Stimulated activated CD8-positive, alpha-beta memory T cell treated with anti-CD3 and anti-CD28 coated beads, Interleukin-15, amount 100 ng/mL, for 48 hours (primary cell): ENCODE measurements at places on chromosomes 1 and 21.

- no peak for DNase-seq
Observed at GRCh38 chr1:222539951-222540597, 7.8 kb downstream of the HHIPL2 start.

DNA sequence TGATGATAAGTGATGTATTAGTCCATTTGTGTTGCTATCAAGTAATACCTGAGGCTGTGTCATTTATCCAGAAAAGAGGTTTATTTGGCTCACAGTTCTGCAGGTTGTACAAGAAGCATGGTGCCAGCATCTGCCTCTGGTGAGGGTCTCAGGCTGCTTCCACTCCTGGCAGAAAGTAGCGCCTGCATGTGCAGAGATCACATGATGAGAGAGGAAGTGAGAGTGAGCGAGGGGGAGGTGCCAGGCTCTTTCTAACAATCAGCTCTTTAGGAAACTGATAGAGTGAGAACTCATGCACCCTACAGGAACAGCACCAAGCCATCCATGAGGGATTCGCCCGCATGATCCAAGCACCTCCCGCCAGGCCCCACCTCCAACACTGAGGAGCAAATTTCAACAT is 2.2 kb upstream of the FHAD1 start:
- no peak for DNase-seq

DNA sequence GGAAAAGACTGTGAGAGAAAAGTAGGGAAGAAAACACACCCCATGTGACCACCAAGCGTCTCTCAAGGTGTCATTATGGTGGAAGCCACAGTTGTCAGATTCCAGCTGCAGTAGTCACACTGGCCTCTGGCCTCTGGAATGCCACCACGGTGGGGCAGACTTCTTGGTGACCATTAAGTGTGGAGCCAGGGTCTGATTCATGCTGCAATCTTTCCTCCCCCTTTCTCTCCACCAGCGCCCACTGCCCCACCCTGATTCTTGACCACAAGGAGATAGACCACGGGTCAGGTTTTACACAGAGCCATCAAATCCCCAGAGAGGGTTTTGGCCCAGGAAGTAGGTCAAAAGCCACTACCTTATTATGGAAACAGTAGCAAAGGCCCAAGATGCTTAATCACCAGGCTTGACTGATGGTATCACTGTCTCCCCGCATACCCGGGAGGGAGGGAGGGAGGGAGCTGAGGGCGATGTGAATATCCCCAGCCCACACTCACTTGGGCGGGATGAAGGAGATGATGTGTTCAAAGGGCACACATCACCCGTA is 52.7 kb upstream of the GRHL3 start:
- no peak for DNase-seq

GRCh38 chr1:30414086-30414850 is 309.1 kb downstream of the MATN1 start:
- DNase-seq: no peak

DNA sequence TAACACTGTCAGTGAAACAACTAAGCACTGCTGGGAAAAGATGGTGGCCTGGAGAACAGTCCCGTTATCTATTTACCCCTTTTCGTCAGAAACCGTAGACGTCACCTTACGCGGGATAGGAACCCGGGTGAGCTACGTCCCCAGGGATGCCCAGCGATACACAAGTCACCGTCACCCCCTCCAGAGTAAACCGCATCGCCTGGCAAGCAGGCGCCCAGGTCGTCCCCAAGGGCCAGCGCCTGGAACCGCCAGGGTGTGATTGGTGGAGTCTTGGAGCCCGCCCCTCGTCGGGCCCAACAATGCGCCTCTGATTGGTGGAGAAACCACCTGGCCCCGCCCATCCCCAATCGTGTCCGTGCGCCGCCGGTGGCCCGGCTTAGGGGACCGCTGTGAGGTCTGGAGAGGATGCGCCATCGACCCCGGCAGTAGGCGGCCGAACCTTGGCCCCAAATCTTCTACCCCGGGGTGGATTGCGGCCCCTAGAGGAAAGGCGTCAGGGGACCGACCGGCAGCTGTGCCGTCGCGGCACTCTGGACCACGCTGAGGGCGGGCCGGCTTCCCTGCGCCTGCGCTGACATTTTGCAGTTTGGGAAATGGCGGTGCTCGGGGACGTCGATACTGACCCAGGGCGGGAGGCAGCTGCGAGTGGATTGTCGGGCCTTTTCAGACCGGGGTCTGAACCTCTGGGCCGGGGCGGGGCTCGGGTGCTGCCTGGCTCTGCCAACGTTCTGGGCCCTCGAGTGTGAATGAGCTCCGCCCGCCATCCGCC is 34.4 kb downstream of the SLC2A1 start:
- DNase-seq: peak; percentile 85

DNA sequence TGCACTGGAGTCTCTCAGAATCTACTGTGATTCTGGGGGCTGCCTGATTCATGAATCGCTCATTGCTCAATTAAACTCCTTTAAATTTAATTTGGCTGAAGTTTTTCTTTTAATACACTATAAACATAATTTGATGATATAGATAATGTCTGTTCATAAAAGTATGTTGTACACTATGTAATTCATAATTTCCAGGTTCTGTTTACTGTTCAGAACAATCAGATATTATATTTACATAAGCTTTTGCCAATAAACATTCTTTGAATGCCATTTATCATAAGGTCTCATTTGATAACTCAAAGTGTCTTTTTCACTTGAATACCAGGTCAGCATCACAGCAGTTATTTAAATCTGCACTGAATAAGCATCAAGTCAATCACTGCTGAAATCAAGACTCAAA is 39.6 kb downstream of the PIGK start:
- no peak for DNase-seq

DNA sequence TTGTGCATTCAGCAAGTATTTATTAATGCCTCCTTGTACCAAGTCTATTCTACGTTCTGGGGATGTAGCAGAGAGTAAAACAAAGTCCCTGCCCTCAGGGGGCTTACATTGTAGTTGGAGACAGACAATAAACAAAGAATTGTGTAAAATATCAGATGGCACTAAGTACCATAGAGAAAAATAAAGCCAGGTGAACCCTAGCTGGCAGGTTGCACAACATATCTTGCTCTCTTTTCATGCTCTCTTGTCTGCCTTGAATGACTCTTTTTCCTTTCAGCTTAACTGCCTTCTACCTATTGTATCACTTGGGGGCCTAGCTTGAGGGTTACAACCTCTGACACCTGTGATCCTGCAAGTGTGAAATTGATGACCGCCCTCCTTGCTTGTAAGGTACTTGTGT is 20.7 kb upstream of the FASLG start:
- DNase-seq: no peak

GRCh38 chr1:167477986-167478385 is 40.3 kb downstream of the CD247 start:
- DNase-seq: no peak

DNA sequence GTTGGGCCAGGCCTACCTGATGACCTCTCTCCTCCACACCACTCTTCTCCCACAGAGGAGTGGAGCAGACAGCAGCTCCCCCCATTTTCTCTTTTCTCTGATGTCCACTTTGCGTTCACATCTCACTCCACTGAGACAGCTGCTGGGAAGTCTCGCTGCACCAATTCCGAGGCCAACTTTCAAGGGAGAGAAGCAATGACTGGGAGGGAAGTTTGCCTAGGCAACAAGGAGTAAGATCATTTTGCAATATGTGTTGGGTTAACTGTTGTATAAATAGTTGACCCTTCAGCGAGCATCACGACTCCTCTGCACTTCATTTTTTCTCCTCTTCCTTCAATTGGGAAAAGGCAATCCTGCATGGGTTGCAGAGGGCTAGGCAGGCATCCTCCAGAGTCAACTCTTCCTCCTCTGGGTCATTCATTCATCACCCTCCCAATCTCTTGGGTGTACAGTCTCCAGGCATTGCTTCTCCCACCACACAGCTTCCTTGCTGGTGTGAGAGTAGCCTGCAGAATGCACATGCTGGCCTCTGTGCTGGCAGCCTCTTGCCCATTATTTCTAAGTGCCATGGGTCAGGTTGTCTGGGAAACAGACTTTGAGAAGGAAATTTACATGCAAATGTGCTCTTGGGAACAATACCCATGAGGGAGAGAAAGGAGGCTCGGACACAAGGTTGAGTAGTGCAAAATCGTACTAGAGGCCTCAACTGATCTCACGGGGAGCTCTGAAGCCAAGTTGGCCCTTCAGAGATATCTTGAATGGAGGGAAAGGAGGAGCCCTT is 75.8 kb upstream of the BCAR3 start:
- DNase-seq: no peak

DNA sequence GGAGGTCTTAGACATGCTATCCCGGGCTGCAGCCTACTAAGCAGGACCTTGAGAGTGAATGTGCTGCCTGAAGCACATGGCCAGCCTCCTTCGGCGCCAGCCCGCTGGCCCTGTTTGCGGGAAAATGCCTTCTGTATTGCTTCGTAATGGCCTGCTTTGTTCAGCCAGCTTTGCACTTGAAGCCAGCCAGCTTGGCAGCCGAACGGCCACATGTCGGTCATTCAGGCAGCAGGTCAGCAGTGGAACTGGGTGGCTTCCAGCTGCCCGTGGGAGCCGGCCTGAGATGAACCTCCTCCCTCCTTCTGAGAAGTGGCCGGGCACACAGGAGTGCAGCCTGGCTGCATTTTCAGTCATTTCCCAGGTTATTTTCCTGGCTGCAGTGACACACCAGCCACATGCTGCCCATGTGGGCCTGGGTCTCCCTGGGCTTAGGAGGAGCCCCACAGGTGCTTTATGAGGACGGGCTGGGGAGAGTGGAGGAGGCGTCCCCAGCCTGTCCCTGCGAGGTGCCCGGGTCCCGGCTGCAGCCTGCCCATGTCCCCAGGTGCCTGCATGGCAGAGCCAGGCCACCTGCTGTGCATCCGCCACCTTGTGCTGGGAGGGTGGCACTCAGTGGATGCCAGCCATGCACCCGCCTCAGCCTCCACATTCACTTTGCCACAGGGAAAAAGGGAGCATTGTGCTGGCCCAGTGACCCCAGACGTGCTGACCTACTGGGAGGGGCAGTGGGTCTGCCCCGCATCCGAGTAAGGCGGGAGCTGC is 103.5 kb downstream of the SIK1 start:
- DNase-seq: no peak

DNA sequence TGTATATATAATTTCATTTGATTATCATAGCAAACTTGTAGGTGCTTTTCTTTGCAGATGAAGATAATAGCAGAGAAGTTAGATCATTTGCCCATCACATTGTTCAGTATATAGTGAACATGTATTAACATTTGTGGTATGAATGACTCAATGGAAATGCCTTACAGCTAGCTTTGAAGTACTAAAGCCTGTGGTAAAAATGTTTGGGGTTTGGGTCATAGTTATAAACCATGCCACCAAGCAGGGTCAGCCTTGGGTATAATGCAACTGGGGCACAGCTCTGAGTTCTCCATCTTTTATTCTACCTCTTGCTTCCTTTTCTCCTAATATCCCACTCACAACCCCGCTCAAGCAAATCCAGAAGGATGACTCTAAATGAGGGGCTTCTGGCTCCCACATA is 141.6 kb downstream of the KCNT2 start:
- DNase-seq: no peak

DNA sequence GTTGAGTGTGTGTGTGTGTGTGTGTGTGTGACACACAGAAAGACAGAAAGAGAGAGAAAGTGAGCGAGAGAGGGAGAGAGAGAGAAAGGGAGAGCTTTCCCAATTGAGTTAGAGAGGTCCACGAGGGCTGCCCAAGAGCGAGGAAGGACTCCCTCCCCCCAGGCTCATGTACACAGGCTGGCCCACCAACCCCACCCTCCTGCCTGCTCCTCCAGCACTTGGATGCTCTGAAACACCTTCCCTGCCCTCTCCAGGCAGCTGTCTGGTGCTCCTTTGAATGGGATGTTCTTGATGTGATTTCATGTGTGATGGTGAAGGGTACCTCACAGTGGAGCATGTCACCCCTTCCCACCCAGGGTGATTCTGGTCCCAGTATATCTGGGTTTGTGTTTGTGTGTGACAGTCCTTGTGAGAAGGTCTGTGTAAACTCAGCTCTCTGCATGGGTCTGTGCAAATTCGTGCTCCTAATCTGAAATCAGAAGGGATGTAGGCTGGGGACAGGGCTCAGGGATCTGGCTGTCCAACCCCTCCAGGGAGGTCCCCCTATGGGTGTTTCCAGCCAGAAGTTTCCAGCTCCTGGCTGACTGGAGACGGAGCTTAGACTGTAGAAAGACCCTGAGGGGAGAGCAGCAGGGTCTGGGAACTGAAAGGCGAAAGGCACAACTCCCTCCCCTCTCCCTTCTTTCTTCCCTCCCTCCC is 6.8 kb upstream of the PEAR1 start:
- no peak for DNase-seq

DNA sequence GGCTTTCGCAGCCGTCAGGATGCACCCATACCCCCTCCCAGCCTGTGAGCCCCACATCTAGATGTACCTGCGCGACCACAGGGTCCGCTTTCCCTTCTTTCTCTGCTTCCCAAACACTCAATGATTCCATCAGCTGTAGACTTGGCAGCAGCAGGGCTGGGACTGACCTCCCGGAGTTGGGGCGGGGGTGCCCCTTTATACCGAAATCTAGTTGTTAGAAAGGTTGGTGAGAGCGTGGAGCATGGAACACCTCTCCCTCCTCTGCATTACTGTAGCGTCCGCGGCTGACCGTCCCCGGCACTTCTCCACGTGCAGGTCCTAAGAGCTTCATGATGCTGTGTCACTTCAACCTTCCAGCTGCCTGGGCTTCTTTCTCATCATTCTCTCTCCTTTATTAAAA is 21.1 kb upstream of the ACTRT2 start:
- no peak for DNase-seq

- DNase-seq: no peak
Observed at GRCh38 chr21:14684071-14684470, 138.0 kb upstream of the SAMSN1 start.

DNA sequence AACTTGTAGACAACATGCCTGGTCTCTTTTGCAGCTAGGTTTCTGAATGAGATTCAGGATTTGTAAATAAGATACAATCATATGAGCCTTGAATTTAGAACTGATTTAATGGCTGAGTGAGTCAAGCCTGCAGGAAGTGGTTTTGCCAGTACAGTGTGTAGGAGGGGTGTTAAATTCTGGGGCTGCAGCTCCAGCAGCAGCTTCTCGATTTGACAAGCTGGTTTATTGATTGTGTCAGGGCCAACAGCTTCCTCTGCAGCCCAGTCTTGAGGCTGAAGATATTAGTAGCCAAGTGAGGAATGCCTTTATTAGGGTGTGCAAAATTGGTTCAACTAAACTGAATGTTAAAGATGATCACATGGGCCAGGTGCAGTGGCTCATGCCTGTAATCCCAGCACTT is 11.5 kb upstream of the PLA2G5 start:
- DNase-seq: peak; percentile 32

- DNase-seq: no peak
Observed at GRCh38 chr21:38798081-38798480, 7.6 kb upstream of the ETS2 start.
